ENCODE measurements at places on chromosomes 12 and 14.

DNA sequence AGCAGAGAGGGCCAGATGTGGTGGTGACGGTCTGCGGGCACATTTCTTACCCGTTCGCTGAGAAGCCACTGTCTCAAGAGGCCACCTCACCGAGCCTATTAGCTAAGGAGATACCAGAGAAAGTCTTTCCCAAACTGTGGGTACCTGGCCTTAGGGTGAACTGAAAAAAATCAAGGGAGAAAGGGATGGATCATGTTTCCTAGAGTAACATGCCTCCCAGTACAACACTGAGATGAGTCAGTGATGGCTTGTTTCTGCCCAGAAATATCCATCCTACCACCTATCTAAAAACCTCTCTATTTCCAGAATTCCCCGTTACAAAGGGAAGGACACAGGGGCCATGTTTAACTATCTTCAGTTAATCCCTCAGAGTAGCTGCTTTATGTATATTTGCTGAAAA lies 83.7 kb downstream of the LMNTD1 start:
- no peak for ATAC-seq

- ATAC-seq: no peak
These were observed 26.2 kb upstream of the KTN1 start for GRCh38 chr14:55553791-55554190.

DNA sequence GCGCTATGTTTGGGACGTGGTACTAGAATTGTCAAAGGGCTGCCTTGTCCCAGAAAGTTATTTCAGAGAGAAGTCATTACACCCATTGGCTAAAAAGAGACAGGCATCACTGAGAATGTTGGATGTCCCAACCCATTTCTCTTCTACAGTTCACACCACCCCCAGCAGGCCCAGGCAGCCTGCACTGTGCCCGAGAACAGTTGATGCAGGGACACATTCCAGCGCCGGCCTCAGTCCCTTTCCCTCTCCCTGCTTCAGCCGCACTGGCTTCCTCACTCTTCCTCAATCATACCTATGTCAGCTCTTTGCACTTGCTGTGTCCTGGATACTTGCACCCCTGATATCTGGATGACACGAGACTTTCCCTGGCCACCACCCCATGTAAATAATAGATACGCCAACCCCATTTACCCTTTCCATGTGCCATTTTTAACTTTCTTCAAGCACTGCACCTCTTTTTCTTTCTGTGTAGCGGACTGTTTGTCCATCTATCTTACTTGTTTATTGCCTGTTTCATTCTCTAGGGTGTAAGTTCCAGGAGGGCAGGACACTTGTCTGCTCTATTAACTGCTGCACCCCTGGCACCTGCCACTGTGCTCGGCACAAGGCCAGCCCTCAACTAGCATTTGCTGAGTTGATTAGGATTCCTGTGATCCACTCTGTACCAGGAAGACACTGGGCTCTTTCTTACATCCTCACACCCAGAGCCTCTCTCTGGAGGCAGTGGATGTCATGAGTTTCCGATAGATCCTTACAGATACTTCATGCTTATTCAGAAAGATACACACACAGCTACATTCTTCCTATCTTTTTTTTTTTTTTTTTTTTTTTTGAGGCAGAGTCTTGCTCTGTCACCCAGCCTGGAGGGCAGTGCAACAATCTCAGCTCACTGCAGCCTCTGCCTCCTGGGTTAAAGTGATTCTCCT lies 76.6 kb upstream of the CEP83 start:
- ATAC-seq: no peak

- ATAC-seq: no peak
These were observed 40.0 kb upstream of the PAPOLA start for GRCh38 chr14:96461950-96462798.

DNA sequence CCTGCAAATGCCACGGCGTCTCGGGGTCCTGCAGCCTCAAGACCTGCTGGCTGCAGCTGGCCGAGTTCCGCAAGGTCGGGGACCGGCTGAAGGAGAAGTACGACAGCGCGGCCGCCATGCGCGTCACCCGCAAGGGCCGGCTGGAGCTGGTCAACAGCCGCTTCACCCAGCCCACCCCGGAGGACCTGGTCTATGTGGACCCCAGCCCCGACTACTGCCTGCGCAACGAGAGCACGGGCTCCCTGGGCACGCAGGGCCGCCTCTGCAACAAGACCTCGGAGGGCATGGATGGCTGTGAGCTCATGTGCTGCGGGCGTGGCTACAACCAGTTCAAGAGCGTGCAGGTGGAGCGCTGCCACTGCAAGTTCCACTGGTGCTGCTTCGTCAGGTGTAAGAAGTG lies 16.8 kb downstream of the WNT5B start:
- ATAC-seq: no peak

- no peak for ATAC-seq
These were observed 393 bp upstream of the DCAF5 start for GRCh38 chr14:69153152-69153872.

GRCh38 chr12:82057770-82058169 lies 298.6 kb upstream of the PPFIA2 start:
- ATAC-seq: no peak
